HAP-1 (cell line): ENCODE measurements at places on chromosomes 7 and 10.
A peak's percentile ranks its signal among the peaks of the same experiment; 100 is the strongest.

- DNase-seq: peak; percentile 49
These were observed 127.8 kb downstream of the CELF2 start for GRCh38 chr10:11145495-11145855.

GRCh38 chr7:12403287-12404181 is at the start of gene VWDE:
VWDE (minus strand) TSS chr7:12403865; CDS start chr7:12403716, 149 bp downstream.
- DNase-seq: peak; percentile 84

GRCh38 chr7:18906901-18907300 is 210.5 kb downstream of the TWIST1 start:
- no peak for DNase-seq

GRCh38 chr7:14685167-14685566 is 217.4 kb downstream of the DGKB start:
- DNase-seq: no peak

DNA sequence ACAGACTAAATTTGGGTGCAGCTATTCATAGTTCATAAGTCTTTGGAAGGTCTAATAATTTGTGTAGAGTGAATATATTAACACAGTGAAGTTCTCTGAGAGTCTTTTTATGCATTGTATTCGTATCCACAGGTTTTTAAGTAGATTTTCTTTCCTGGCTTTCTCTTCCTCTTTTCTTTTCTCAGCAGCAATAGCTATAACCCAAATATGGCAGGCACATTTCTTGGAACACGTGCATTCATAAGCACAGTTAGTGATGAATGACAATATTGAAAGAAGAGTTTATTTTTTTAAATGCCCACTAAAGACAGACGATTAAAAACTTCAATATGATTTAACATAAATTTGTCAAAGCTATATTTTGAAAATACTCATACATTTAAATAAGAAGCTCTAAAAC is 220.5 kb upstream of the MBL2 start:
- DNase-seq: no peak

- DNase-seq: no peak
These were observed 20.3 kb downstream of the CACUL1 start for GRCh38 chr10:118734475-118734874.

DNA sequence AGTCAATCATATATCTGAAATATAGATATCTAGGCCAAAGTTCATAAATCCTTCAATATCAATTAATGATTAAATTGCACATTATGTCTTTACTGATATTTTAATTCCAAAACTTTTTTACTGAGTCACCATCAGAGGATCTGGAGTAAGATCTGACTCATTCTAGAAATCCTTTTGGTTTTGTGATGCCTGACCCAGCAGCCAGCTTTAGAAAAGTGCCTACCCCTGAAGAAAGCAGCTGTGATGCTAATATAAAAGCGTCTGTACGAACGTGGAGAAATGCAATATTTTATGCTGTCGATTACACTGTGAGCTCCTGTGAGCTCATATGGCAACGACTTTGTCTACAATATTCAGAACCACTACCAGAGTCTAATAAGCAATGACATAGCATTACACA is 142.5 kb upstream of the LRRTM3 start:
- no peak for DNase-seq

GRCh38 chr10:45280113-45280760 is 35.2 kb downstream of the OR13A1 start:
- DNase-seq: peak; percentile 88

DNA sequence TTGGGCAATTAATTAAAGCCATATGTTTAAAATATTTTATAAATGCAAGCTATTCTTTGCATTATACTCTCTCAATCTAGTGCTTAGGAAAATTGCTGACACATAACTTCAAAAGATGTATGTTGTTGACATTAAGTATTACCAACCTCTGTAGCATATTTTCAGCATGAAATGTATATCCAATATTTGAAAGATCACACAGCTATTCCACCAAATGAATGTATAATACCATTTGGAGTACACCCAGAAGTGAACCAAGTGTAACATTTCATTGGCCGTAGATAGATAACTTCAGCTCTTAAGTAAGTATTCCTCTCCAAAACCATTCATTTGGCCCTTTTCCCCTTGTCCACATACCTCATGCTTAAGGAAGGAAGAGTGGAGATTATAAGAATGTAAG is 104.6 kb downstream of the HECTD2 start:
- no peak for DNase-seq

GRCh38 chr7:34821932-34822558 is 164.0 kb downstream of the NPSR1 start:
- DNase-seq: no peak

DNA sequence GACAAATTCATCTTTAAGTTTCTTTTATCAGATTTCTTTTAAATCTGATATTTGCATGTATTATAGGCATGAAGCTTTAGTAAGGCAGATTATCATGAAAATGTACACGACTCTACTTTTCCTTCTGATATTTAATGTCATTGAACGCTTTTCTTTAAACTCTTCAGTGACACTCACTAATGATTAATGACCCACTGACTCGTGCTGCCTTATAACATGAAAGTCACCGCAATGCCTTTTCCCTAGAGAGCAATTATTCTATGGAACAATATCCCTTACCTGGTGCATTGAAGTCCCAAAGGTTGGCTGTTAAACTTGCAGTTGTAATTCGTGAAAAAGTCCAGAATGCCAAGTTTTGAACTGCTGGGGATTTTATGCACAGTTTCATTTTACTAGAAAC is 33.4 kb upstream of the HGF start:
- DNase-seq: no peak

- DNase-seq: peak; percentile 60
These were observed 41.8 kb upstream of the LRRC18 start for GRCh38 chr10:48981310-48981907.

DNA sequence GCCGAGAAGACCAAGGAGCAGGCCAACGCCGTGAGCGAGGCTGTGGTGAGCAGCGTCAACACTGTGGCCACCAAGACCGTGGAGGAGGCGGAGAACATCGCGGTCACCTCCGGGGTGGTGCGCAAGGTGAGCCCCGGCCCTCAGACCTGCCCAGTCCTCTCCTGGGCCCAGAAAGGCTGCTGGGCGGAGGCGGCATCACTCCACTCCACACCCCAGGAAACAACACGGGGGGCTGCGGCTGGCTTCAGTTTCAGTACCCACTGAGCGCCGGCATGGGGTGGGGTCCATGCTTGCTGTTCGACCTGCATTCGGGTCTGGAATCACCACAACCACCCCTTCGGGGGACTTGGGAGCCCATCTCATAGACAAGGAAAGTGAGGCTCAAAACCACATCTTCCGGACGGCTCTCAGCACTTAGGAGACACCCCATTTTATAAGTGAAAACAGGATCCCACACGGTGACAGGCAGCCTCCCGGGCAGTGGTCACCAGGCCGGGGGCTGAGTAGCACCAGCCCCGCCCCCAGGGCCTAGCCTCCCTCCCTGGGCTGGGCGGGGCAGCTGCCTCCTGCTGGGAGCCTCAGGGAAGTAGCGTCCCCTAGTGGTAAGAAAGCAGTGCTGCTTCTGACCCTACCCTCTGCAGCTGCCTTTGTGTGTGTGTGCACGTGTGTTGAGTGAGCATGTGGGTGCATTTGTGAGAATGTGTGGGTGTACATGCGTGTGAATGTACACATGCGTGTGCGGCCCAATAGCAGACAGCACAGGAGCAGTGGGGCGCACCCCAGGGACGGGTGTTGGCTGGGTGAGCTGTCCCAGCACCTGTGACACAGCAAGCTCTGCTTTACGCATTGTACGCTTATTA is 1.8 kb downstream of the SNCG start:
- peak; percentile 82 for DNase-seq

- DNase-seq: no peak
These were observed 58.4 kb upstream of the PCGF5 start for GRCh38 chr10:91162050-91162494.

- no peak for DNase-seq
These were observed 106.3 kb downstream of the DYNC1I1 start for GRCh38 chr7:95878677-95879076.

GRCh38 chr10:100282907-100283306 is 3.6 kb downstream of the BLOC1S2 start:
- no peak for DNase-seq

GRCh38 chr10:48252354-48252650 is 22.2 kb downstream of the FRMPD2 start:
- no peak for DNase-seq

- DNase-seq: peak; percentile 37
These were observed 1.1 kb downstream of the RALA start for GRCh38 chr7:39624442-39624807.

DNA sequence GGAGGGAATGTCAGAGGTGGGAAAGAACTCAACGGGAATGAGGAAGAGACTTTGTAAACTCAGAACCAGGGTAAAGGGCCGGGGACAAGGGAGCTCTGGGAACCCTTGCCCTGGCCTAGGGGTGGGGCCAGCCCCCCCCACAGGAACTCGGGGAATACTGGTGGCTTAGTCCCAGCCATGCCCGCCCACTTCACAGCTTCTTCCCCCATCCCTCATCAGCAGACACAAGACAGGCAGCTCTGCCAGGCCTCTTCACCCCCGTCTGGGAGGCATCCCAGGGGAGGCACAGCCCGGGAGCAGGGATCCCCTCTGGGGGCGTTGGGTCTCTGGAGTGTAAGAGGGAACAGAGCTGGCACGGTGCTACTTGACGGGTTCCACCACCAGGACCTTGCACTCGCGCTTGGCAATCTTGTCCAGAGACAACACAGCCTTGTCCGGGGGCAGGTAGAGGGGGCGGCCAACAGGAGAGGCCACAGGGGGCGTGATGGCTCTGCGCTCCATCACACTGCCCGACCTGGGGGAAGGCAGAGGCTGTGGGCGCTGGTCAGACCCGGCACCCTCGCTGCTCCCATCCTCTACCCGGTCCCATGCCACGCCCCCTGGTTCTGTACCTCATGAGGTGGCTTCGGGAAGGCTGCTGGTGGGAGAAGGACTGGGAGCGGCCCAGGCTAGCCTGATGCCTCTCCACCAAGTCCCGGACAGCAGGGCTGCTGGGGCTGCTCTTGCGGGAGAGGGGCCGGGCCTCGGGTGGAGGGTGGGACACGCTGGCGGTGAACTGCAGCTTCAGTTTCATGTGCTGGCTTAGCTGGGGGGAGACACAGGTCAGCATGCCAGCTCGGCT is 3.7 kb downstream of the TRAPPC14 start:
- no peak for DNase-seq

GRCh38 chr10:97590748-97591495 is 1.4 kb downstream of the C10orf62 start:
- no peak for DNase-seq

DNA sequence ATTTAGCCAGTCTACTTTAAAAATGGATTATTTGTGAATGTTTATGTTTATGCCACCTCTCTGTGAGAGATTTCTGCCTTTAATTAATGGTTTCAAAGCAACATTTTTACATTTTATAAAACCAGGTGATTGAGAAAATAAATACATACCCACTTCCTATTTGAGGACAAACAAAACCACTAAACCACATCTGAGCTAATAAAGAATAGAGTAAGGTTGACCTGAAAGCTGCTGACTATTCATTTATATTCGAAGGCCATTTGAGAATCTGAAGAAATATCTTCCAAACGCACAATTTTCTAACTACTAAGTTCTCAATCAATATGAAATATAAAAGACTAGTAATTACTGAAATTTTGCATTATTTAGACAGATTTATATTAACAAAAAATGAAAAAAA is 705.1 kb downstream of the XPNPEP1 start:
- no peak for DNase-seq

- peak; percentile 40 for DNase-seq
These were observed 34.2 kb downstream of the PARD3 start for GRCh38 chr10:34780818-34781380.

- no peak for DNase-seq
These were observed 17.1 kb downstream of the STEAP4 start for GRCh38 chr7:88289564-88290025.

GRCh38 chr10:125441151-125441550 is 241.8 kb downstream of the TEX36 start:
- DNase-seq: no peak

- no peak for DNase-seq
These were observed 270.4 kb upstream of the KLF14 start for GRCh38 chr7:131004371-131004770.
